Activated effector memory CD4-positive, alpha-beta T cell treated with Interleukin-2 at 50 U/mL for 16 hours (primary cell): ENCODE measurements at places on chromosomes 5 and 9.

- DNase-seq = no peak
Observed at GRCh38 chr5:149798466-149798865, 68.4 kb downstream of the PPARGC1B start.

DNA sequence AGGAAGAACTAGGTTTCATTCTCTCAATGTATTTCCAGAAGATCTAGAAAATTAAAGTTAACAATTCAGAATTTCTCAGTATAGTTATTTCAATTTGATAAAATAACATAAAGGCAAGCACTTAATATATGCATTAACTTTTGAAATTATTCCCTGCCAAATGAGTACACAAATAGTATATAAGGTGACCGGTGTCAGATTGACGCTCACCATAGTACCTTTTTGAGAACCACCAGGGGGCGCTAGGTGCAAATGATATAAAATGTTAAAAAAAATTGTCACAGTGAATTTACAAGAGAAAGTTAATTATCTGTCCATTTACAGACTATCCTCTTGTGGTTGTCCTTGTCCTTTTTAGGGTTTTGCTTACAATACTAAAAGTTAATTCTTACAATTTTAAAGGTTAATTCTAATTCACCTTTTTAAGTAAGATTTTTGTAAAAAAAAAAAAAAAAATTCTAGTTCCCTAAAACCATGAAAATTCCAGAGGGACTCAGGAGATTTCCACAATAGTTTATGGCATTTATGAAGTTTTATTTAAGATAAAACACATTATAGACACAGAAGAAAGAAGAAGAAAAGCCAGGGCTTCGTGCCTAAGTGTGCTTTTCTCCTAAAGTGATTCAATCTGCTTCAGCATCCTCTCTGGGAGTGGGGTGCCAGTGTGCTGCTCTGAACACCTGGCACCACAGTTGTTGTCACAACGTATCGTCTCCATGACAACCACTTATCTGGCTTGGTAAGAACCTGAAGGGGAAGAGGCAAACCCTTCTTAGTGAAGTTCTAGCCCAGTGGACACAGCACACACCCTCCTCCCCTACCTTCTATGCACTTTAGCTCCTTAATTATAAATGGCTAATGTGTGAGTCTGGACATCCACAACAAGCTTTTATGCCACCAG is 1.7 kb downstream of the ADAMTS16 start:
- no peak for DNase-seq

GRCh38 chr5:72474046-72474500 is 33.1 kb downstream of the ZNF366 start:
- DNase-seq = no peak

DNA sequence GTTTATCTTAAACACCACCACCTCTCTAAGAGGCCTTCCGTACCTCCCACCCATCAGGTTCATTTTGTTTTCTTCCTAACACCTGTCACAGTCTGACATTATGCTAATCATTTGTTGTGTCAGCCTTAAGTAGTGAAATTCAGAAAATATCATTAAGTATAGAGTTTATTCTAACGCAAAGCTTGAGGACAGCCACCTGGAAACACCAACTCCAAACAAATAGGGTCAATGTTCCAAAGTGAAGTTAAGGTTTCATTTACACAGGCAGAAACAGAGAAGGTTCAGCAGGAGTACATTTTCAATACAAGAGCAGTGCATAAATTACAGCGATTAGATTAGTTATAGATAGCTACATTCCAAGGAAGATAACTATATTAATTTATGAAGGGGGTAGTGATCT is 1.3 kb upstream of the SMC5 start:
- no peak for DNase-seq

DNA sequence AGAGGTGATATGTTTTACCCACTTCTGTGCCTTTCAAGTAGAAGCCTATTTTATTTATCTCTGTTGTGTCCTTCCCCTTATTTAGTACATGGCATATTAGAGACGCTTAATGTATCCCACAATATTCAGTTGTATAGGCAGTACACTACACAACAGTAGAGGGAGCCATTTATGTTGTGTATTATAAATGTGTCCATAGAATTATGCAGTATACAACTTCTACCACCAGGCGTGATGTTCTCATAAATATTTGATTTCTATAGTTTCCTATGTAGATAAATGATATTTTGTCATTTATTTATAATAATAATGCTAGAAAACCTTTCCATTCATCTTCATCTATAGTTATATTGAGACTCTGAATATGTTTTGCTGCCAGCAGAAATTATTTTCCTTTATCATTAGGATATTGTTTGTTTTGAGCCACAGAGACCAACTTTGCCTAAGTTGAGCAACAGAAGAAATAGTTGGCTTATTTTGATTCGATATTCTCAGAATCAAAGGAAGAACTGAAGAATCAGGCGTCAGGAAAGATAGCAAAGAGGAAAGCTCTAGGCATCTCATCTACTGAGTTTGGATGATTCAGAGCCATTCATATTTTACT is 81.7 kb downstream of the ADAMTS19 start:
- no peak for DNase-seq

DNA sequence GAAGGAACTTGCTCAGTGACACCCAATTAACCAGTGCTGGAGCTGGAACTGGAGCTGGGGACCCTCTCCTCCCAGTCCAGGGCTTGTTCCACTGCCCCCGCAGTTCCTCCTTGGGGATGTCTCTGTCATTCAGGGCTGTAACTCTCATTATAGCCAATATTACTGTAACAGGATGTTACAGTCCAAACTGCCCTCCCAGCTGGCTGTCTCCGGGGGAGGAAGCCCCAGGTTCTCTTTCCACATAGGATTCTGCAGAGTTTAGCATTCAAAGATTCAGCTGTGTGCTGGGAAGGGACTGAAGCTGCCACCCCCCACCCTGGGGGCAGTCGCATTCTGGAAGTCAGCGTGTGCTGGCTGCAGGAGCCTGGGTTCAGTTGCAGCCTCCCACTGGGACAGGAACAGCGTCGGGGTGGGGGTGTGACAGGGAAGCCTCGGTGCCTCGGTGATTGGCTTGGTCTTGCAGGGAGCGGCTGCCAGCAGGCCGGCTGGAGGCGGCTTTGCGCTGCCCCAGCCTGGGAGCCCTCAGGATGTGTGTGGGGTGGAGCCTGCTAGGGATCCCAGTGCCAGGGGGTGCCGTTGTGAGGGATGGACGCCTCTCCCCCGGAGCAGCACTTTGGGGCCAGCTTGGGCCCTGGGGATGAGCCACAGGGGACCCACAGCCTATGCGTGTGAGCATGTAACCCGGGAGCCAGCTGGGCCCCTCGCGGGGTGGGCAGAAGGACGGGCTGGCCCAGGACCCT is 101.1 kb downstream of the RGS3 start:
- no peak for DNase-seq

GRCh38 chr9:6925836-6926235 is 168.1 kb downstream of the KDM4C start:
- DNase-seq = no peak

DNA sequence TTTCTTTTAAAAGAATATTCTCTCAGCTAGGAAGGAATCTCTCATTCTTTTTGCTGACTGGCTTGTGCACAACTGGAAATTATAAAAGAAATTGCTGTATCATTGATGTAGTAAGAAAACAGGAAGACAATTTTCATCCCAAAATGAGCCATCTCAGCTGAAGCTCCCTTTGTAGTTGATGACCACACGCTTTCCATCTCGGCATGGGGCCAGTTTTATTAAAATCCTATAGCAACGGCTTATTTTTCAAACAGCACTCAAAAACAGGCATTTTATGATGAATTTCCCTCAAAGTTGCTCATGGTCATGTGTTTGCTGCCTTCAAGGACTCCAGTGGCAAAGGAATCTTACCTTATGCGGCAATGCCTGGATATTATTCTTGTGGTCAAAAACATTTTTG is 62.4 kb upstream of the GLIS3 start:
- no peak for DNase-seq

DNA sequence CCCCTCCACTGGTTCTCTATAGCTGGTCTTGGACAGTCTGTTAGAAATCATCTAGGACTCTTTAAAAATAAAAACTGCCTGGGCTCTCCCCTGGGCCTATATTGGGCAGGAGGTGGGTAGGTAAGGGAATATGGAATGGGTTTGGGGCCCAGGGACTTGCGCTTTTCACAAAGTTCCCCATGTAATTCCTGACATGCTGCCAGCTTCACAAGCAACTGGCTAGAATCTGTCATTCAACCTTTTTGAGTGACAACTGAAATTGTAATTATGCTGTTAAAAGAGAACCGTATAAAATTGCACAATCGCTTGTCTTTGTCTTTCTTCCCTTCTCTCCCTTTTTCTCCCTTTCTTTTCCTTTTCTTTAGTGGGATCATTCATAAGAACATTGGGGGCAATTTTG is 603.1 kb downstream of the EBF1 start:
- DNase-seq = no peak

DNA sequence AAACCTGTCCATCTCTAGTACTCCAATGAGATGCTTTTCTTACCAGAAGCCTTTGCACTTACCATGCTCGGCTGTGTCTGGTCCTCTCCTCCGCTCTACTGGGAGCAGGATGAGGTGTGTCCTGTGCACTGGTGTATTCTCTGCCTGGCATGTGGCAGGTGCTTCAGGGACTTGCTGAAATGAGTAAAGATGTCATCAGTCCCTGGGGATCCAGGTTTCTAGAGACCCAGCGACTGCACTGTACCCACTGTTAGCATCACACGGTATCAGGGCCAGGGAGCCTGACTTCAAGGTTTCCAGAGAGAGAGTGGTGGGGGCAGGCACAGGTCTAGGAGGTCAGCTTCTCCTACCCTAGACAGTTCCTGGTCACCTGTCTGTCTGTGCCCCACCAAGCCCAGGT is 10.5 kb downstream of the PTTG1 start:
- DNase-seq = no peak

GRCh38 chr5:10579536-10580521 is 16.0 kb downstream of the ANKRD33B start:
- DNase-seq = no peak

- DNase-seq = no peak
Observed at GRCh38 chr5:14039576-14039975, 95.1 kb upstream of the DNAH5 start.

DNA sequence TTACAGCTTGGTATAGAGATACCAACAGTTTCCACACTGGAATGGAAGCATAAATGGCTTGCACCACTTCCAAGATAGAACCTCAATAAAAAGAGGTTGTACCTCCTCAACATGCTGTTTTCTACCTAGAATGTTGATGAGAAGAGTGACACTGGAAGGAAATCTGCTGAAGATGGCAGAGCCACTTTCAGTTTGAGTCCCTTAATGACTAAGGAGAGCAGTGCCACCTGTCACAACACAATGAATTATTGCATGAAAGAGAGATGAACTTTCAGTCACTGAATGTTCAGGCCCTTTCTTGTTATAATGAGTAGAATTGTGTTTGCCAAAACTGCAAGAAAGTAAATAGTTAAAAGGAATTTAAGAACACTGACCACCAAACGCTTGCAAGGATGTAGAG is 958.5 kb downstream of the DTWD2 start:
- no peak for DNase-seq

GRCh38 chr9:116471093-116471906 is 215.8 kb upstream of the TRIM32 start:
- DNase-seq = no peak

DNA sequence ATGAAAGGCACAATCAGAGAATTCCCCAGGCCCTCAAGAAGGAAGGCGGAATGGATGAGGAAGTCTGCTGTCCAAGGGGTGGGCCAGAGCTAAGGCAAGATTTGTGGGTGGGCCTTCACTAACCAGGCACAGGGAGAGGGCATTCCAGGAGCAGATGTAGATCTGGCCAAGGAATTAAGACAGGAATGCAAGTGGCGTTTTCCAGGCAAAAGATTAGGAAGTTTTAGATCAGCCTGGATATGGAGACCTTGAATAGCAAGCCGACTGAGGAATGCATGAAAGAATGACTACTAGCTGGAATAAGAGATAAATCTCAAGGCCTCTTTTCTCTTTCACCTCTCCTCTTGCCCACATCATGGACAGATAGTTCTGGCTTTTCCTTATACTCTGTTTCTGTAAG is 68.5 kb downstream of the GHR start:
- DNase-seq = no peak

DNA sequence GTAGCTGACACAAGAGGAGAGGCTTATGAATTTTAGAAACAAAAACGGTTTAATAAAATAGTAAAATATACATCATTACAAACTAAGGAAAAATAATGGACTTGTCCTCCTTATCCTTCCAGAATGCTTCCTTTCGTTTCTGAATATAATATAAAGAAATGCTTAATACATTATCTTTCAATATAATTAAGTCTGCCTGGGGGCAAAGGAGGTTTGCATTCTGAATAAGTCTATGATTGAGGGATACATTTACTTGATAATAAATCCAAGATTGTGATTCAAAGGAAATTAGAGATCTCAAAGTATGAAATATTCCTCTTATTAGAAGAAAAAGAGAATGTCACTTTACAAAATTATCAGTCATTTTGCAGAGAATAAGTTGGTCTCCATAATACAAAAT is 386.5 kb downstream of the SPATA31D1 start:
- no peak for DNase-seq

- DNase-seq = no peak
Observed at GRCh38 chr5:129978270-129978669, 74.0 kb downstream of the CHSY3 start.

DNA sequence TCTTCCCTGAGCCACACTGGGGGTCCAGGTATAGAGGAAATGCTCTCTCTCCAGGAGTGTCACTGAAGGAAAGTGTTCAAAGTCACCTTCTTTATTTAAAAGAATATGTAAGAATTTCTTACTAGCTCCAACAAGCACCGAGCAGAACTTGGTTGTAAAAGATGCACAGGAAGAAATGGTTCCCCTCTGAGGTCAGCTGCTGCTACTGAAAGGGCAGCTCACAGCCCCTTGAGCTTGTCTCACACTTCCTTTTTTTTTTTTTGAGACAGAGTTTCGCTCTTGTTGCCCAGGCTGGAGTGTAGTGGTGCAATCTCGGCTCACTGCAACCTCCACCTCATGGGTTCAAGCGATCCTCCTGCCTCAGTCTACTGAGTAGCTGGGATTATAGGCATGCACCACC is 77.2 kb downstream of the PRRT1B start:
- DNase-seq = no peak

DNA sequence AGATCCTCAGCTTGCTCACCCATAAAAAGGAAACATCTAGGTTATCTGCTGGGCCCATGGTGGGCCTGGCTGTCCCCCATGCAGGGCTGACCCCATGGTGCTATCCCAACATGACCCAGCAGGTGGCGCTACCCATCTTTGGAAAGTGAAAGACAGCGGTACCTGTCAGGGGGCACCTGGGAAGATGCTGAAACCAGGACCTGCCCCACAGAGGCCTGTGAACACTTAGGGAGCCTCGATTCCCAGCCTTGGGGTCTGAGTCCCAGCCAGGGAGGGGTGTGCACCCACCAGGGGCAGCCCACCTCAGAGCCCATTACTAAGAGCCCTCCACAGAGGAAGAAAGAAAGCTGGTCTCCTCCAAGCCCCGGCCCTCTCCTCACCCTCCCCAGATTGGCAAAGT is 46.6 kb upstream of the IPPK start:
- peak; percentile 70 for DNase-seq

GRCh38 chr5:121429761-121430160 is 421.9 kb upstream of the FTMT start:
- DNase-seq = no peak

DNA sequence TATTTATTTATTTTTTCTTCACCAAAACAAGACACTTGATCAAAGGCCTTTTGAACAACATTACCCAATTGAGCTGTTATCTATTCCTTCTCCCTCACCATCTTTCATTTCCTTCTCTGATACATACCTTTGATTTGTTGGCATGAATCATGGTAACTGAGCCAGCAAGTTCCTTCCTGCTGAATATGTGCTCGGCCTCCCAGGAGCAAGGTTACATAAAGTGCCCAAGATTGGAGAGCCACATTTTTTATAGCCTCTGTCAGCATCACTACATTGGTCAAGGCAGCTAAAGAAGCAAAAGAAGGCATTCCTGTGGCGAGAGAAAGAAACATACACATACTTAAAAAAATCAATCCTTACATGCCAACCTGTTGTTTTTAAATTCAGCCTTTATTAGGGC is 369.6 kb downstream of the CYLC2 start:
- no peak for DNase-seq
